Small intestine (tissue), 16 donors: ENCODE measurements at places on chromosomes 1 and 21. TPM values are rescaled to one million over a fixed set of nuclear protein-coding genes. Genes with fewer than 3 reads are reported as not detected.
A peak's percentile ranks its signal among the peaks of the same experiment; 100 is the strongest.

GRCh38 chr21:27803571-27803970, 836.7 kb upstream of the ADAMTS5 start:
- H3K4me3 ChIP-seq = no peak overlapping the region
- H3K4me1 ChIP-seq = no peaks in the 10 kb centered on the region
- no peak overlapping the region for H3K27ac ChIP-seq
- no peaks in the 10 kb centered on the region for H3K36me3 ChIP-seq
- no peak for DNase-seq

DNA sequence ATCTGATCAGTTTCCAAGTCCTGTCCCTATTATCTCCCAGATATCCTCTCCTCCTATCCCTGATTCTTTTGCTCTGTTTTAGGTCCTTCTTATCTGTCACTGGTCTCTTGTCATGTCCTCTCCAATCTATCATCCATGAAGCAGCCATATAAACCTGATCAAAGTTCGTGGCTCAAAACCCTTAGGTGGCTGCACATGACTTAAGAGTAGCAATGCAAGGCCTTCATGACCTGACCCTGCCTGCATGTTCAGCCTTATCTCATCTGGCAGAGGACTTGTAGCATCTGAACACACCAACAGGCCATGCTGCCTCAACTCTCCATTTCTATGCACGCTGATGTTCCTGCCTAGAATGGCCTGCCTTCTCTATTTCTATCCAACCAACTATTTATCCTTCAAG, 65.2 kb downstream of the NOS1AP start:
- peaks cover 1% of the 10 kb centered on the region for H3K27me3 ChIP-seq
- H3K4me1 ChIP-seq = peaks cover 7% of the 10 kb centered on the region
- no peak overlapping the region for H3K27ac ChIP-seq
- no peaks in the 10 kb centered on the region for H3K36me3 ChIP-seq

DNA sequence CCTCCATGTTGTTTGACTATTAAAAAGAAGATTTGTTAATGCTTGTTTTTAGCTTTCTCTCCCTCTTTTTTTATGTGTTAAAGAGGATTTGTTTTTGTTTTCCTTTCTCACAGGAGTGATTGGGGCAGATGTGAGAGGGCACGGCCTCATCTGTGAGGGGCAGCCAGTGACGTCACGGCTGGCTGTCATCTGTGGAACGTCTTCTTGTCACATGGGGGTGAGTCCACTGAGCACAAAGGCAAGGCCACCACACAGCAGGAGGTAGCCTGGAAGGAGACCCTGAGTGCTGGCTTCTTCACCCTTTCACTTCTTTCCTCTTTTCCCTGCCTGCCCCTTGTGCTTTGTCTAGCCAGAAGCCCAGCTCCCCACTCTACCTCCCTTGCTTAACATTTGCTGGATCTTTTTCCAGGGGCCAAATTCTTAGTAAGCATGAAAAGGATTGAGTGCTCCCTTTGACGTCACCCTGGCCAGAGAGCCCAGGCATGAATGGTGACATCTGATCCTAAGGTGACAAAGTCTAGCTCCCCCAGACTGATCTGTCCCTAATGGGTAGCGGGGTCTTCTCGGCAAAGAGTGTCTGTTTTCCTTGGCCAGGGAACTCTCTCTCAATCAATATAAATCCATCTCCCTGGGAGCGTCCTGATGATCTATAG, 257.2 kb downstream of the FGGY start:
- no peak overlapping the region for H3K4me3 ChIP-seq
- no peak for DNase-seq

DNA sequence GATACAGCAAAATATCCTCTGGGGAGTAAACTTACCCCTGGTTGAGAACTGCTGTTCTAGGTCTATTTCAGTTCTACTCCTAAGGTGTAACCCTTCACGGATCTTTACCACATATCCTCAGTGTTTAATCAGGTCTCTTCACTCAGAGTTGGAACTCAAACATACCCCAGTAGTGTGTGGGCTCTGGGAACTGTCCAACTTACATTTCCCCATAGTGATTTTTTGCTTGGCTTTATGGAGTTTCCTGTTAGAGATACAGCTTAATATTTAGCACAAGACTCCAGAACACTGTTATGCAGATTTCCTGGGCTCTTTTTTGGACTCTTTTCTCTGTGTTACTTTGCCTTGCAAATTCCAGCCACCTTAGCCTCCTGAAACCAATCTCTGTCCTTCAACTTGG, 26.7 kb upstream of the LIN9 start:
- H3K4me1 ChIP-seq = no peaks in the 10 kb centered on the region
- no peak overlapping the region for H3K27ac ChIP-seq
- DNase-seq = no peak
- H3K36me3 ChIP-seq = no peaks in the 10 kb centered on the region

DNA sequence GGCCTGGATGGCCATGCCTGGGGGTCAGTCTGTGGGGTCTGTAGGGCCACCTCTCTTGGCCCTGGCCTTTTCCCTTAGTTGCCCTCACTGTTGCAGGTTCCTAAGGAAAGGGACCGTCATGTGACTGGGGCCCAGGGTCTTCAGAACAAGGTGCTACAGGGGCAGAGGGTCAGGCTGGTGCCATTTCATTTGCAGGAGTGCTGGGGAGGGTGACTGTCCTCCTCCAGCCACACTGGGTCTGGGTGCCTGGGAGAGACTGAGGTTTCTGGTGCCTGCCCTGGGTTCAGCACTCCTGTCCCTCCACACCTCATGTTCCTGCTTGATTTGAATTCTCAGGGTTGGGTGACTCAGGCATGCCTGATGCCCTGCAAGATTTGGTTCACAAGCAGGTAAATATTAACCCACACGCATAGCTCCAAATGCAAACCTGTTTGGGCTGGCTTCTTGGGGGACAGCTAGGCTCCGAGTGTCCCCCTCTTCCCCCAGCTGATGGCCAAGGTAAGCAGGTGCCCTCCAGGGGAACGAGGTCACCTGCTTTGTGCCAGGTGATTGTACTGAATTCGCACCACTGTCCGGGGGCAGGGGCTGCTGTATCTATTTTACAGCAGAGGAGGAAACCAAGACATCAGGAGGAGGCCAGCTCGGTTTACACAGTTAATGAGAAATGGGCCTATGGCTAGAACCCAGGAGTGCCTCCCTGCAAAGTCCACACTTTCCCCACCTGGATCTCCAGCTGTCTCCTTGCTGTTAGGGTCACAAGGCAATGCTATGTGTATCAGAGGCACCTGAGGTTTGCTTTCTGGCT, 20.3 kb downstream of the ARHGEF10L start:
- no peaks in the 10 kb centered on the region for H3K36me3 ChIP-seq
- peaks cover 5% of the 10 kb centered on the region for H3K4me1 ChIP-seq
- H3K27me3 ChIP-seq = no peaks in the 10 kb centered on the region

DNA sequence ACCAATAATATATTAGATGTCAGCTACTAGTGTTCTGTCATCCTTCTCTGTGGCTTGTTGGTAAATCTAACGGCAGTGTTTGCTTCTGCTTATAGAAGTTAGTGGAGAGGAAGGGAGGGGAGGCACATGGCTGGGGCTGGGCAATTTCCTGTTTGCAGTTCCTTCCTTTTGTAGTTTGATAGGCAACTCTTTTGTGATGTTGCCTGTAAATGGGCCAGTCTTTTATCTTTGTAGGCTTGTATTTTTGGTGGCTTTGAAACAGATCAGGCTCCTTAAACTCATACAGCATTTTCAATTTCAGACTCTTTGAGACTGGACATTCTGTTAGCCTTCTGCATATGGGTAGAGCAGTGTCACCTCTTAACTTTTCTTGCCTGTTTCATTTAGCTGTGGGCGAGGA, 48.1 kb downstream of the CDC14A start:
- H3K27me3 ChIP-seq = no peaks in the 10 kb centered on the region
- H3K27ac ChIP-seq = no peak overlapping the region
- no peak overlapping the region for H3K4me3 ChIP-seq
- H3K4me1 ChIP-seq = peaks cover 3% of the 10 kb centered on the region
- H3K36me3 ChIP-seq = no peaks in the 10 kb centered on the region

DNA sequence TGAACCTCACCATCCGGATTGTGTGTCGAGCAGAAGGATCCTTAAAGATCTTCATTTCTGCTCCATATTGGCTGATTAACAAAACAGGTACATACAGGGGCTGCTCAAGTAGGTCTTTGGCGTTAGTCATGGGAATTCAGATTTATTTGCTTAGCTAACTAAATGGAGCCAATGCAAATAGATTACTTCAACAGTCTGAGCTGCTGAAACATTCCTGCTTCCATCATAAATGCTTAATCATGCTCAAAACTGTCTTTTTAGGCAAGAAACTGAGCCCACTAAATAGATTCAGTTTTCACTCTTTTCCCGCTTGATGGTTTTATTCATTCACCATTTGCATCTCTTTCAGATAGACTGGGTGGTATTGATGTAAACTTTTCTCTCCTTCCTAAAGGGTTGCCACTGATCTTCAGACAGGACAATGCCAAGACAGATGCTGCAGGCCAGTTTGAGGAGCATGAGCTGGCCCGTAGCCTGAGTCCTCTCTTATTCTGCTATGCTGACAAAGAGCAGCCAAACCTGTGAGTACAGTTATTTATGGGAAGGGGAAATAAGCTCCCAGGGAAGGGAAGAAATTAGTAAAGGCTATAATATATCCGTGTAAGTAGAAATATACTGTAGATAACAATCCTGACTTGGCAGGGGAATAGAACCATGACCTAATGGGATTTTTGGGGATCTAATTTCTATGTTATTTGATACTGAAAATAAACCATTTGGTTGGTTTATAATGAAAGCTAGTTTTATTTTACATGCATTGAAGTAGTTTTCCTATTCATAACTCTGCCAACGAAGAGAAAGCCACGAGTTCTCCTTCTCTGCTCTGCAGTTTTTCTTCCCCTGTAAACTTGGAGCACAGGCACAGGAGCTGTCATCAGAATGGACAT, 126.4 kb downstream of the VPS13D start:
- H3K4me3 ChIP-seq = no peak overlapping the region
- H3K4me1 ChIP-seq = no peaks in the 10 kb centered on the region

- no peaks in the 10 kb centered on the region for H3K36me3 ChIP-seq
- no peaks in the 10 kb centered on the region for H3K27me3 ChIP-seq
- H3K4me3 ChIP-seq = no peak overlapping the region
- peaks cover 24% of the 10 kb centered on the region for H3K4me1 ChIP-seq
These were observed 28.6 kb downstream of the TTC39A start for GRCh38 chr1:51301844-51302162.

DNA sequence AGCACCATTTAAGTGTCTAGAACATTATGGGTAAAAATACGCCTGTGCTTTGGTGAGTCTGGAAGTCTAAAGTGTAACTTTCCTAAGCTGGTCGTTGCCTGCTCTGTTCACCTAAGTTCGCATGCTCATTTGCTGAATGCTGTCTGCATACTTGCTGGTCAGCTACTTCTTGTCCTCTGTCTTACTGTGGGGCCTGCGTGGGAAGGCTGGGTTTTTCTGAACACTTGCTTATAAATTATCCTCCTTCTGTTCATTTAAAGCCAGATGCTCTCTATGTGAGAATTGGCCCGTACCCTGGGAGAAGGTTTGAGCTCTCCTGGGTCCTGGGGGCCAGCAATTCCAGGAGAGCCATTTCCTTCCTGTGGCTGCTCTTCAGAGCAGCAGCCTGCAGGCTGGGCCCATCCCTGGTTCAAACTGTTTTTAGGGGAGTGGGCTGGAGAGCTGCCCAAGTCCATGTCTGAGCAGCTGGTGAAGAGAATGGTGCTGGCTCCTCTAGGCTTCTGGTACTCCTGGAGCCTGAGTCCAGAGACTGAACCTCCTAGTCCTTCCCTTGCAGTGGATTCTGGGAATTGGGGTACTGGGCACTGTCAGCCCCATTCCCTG, 75.7 kb downstream of the GALNT2 start:
- DNase-seq = no peak
- H3K27me3 ChIP-seq = no peaks in the 10 kb centered on the region
- no peak overlapping the region for H3K4me3 ChIP-seq
- H3K36me3 ChIP-seq = no peaks in the 10 kb centered on the region
- H3K27ac ChIP-seq = no peak overlapping the region

DNA sequence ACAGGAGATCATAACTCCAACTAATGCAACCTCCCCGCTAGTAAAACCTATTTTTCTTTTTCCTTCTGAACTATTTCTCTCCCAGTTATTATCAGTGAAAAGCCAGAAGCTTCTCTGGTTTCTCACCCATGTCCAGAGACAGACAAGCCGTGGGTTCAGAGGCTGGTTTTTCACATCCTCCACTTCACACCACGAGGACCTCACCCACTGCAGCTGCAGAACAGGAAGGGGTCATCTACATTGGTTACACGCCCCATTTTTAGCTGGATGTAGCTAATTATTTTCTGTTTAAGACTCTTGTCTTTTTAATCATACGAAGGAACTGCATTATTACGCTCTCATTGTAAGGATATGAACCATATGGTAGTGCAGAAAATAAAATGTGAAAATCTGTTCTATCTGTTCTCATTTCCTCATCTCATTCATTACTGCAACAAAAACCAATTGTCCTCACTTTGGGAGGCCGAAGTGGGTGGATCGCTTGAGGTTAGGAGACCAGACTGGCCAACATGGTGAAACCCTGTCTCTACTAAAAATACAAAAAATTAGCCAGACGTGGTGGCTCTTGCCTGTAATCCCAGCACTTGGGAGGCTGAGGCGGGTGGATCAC, 39.1 kb upstream of the CLDN14 start:
- no peak overlapping the region for H3K27ac ChIP-seq
- no peaks in the 10 kb centered on the region for H3K27me3 ChIP-seq
- H3K4me3 ChIP-seq = no peak overlapping the region
- no peaks in the 10 kb centered on the region for H3K36me3 ChIP-seq
- no peaks in the 10 kb centered on the region for H3K4me1 ChIP-seq

DNA sequence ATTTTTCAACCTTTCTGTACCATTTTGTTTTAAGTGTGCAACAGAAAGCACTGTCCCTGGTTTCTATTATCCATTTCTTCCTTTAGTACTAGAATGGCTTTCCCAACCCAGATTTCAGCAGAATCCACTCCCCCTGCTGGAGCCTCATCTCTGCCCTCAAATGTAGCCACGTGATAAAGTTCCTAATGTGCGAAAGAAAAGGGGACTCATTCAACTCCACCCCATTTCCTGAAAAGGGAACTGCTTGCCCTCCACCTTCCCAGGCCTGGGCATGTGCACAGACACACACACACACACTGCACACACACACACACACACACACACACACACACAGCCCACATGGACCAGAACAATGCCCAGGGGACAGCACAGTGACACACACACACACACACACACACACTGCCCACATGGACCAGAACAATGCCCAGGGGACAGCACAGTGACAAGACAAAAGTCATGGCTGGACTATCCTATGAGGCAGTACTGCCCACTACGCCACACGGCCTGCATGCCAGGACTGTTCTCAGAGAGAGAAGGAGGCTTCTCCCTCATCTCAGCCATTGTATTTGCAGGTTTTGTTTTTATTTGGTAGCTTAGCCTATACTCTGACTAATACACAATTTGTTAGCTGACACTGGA, 33.2 kb downstream of the PACC1 start:
- H3K4me3 ChIP-seq = no peak overlapping the region
- H3K27ac ChIP-seq = no peak overlapping the region
- peaks cover 61% of the 10 kb centered on the region for H3K36me3 ChIP-seq
- no peak for DNase-seq

GRCh38 chr1:112850034-112850757, 105.8 kb downstream of the SLC16A1 start:
- no peak overlapping the region for H3K27ac ChIP-seq
- peaks cover 5% of the 10 kb centered on the region for H3K27me3 ChIP-seq
- H3K36me3 ChIP-seq = no peaks in the 10 kb centered on the region
- H3K4me3 ChIP-seq = peak overlapping the region; percentile 55

Gene AMPD1
- polyA plus RNA-seq = 0.24 TPM

Gene SPRR2B
- polyA plus RNA-seq = not detected

Gene TMEM269
- polyA plus RNA-seq = not detected

Gene GJA9
- polyA plus RNA-seq = 0.31 TPM

Gene BGLAP
- 0.48 TPM for polyA plus RNA-seq

Gene TMEM51
- polyA plus RNA-seq = 17.8 TPM

Gene LAPTM5
- polyA plus RNA-seq = 50.0 TPM

Gene UTS2
- not detected for polyA plus RNA-seq

Gene SAMD13
- polyA plus RNA-seq = 2.2 TPM

Gene FMN2
- polyA plus RNA-seq = 0.70 TPM

Gene SYNC
- 4.7 TPM for polyA plus RNA-seq

Gene PDE4DIP
- 42.2 TPM for polyA plus RNA-seq

Gene PLA2G2F
- not detected for polyA plus RNA-seq

Gene CHIA
- polyA plus RNA-seq = 0.15 TPM
